A549 treated with GW870086 at 1 μM for 4 hours (cell line): ENCODE measurements at places on chromosomes 2 and 18. TPM values are rescaled to one million over a fixed set of nuclear protein-coding genes. Genes with fewer than 3 reads are reported as not detected.

NAT8 gene
- total RNA-seq: not detected in 5 replicates

MC2R gene
- not detected in 5 replicates for total RNA-seq

GPR45 gene
- not detected in 5 replicates for total RNA-seq

C2orf15 gene
- total RNA-seq: 0.25 to 0.71 TPM (median 0.47 TPM) in 5 replicates

GPC1 gene
- 159 to 236 TPM (median 226 TPM) in 5 replicates for total RNA-seq

ZBTB14 gene
- total RNA-seq: 6.8 to 8.0 TPM (median 7.2 TPM) in 5 replicates

ABCA12 gene
- 0.17 to 0.27 TPM (median 0.22 TPM) in 5 replicates for total RNA-seq

RND3 gene
- 44.2 to 54.3 TPM (median 48.1 TPM) in 5 replicates for total RNA-seq

SERPINB10 gene
- not detected in 5 replicates for total RNA-seq

RUFY4 gene
- 0.23 TPM in 1 of 5 replicates, not detected in the others for total RNA-seq

IL18RAP gene
- total RNA-seq: 0.09 TPM in 1 of 5 replicates, not detected in the others

SKOR2 gene
- total RNA-seq: not detected in 5 replicates

STARD6 gene
- 0.22 TPM in 1 of 5 replicates, not detected in the others for total RNA-seq

CHRNG gene
- not detected in 5 replicates for total RNA-seq

SH3RF3 gene
- 0.49 to 0.66 TPM (median 0.57 TPM) in 5 replicates for total RNA-seq

MYCN gene
- 0.05 TPM in 1 of 5 replicates, not detected in the others for total RNA-seq

CCDC74B gene
- 5.8 to 7.4 TPM (median 6.1 TPM) in 5 replicates for total RNA-seq

ITPRIPL1 gene
- total RNA-seq: not detected in 5 replicates

CELF4 gene
- total RNA-seq: not detected in 5 replicates

ZNF519 gene
- 0.87 to 2.1 TPM (median 1.5 TPM) in 5 replicates for total RNA-seq

FAM237A gene
- not detected in 5 replicates for total RNA-seq

CD8A gene
- total RNA-seq: 0.21 to 0.34 TPM (median 0.24 TPM) in 5 replicates

DAPL1 gene
- not detected in 5 replicates for total RNA-seq

SERPINB3 gene
- 0.07 to 0.13 TPM (median 0.10 TPM) in 3 of 5 replicates, not detected in the others for total RNA-seq

TWIST2 gene
- 9.9 to 17.5 TPM (median 16.6 TPM) in 5 replicates for total RNA-seq

KIF1A gene
- 0.48 to 1.3 TPM (median 0.83 TPM) in 5 replicates for total RNA-seq

BMP10 gene
- total RNA-seq: not detected in 5 replicates

DQX1 gene
- total RNA-seq: 0.05 to 0.42 TPM (median 0.08 TPM) in 4 of 5 replicates, not detected in the other

LIMS1 gene
- 46.5 to 70.3 TPM (median 68.3 TPM) in 5 replicates for total RNA-seq

CDKL4 gene
- 0.08 TPM in 1 of 5 replicates, not detected in the others for total RNA-seq

DES gene
- total RNA-seq: 0.27 to 0.84 TPM (median 0.43 TPM) in 5 replicates

CNTNAP5 gene
- total RNA-seq: not detected in 5 replicates

UGT1A3 gene
- 0.07 TPM in 1 of 5 replicates, not detected in the others for total RNA-seq

LOXL3 gene
- total RNA-seq: 0.21 to 0.64 TPM (median 0.37 TPM) in 5 replicates

MYO5B gene
- total RNA-seq: 8.6 to 10.0 TPM (median 8.9 TPM) in 5 replicates

TCF23 gene
- not detected in 5 replicates for total RNA-seq

ZNF892 gene
- total RNA-seq: 0.26 to 0.69 TPM (median 0.43 TPM) in 5 replicates
